H9 (cell line): ENCODE measurements at places on chromosomes 4 and X. TPM values are rescaled to one million over a fixed set of nuclear protein-coding genes. Genes with fewer than 3 reads are reported as not detected.

- no peak for DNase-seq
These were observed 29.9 kb downstream of the C4orf51 start for GRCh38 chr4:145709843-145710242.

- peak; percentile 45 for DNase-seq
These were observed 593 bp downstream of the NPY1R start for GRCh38 chr4:163331629-163332376.

DNA sequence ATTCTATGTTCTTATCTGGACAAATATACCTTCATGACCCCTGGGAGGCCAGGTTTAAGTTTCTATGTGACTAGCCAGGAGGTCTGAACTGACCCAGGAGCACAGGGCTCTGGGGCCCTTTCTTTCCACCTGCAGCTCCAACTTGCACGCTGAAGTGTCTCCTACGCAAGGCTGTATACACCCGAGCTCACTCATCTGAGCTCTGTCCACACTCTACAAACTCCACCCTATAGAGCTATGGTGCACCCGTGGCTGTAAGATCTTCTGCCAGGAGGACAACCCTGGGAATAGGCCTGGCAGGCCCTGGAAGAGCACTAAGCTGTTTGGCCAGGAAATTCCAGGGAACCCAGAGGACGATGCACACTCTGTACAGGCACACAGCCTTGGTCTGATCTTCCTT, 60.6 kb upstream of the ATOH1 start:
- no peak for DNase-seq

Gene DMRTC1
- total RNA-seq, result not detected in 2 replicates

Gene NLGN3
- total RNA-seq, result 3.5 and 3.6 TPM in 2 replicates

DNA sequence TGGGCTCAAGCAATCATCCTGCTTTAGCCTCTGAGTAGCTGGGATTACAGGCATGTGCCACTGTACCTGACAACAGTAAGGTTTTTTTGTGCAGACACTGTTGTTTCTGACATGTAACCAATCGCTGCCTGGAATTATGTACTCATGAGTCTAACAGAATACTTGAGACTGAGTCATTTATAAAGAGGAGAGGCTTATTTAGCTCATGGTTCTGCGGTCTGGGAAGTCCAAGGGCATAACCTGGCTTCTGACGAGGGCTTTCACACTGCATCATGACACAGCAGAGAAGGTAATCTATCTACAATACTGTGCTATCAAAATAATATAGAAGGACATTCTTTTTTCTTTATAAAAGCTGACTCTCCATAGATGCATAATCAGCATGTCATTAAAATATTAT, 115.5 kb upstream of the STOX2 start:
- DNase-seq, result no peak

GRCh38 chrX:132565273-132565672, 76.4 kb upstream of the MBNL3 start:
- no peak for DNase-seq

DNA sequence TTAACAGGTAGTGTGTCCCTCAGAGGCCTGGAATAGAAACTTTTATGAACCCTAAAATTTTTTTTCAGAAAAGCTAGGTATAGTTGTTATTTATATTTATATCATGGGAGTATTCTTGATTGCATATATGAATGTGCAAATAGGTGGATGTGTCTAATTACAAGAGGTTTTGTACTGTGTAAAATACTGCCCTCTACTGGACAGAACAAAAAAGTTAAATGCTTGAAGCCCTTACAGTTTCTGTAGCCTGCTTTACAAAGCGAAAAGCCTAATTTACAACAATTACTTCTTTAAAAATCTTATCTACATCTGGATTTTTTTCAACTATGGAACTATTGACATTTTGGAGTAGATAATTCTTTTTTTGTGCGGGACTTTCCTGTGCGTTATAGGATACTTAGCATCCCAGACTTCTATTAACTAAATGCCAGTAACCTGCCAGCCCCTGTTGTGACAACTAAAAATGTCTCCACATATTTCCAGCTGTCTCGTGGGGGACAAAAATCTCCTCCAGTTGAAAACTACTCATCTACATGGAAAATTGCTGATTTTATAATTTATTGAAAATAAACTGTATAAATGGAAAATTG, 35.1 kb downstream of the ENPEP start:
- no peak for DNase-seq
